Urothelium cell line (cell line): ENCODE measurements at places on chromosomes 3 and 15.

- DNase-seq = no peak
These were observed 10.1 kb downstream of the USP3 start for GRCh38 chr15:63514531-63514943.

DNA sequence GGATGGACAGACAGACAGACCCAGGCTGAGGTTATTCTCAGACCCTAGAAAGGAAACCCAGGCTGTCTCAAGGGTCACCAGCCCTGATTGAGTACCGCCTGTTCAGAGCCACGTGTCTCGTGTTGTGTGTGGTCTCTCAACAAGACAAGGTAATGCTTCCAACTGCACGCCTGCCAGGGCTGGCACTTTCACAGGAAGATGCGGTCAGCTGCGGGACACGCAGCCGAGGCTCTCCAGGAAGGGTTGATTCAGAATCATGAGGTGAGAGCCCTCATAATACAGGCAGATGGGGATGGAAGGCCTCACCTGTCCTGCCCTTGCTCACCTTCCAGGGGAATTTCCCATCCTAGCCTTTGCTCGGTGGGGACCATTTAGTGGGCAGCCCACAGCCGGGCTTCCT lies 81.4 kb downstream of the TOP2B start:
- DNase-seq = no peak

- peak; percentile 57 for DNase-seq
These were observed 61.3 kb downstream of the BDH1 start for GRCh38 chr3:197494366-197495058.

- DNase-seq = no peak
These were observed 40.3 kb downstream of the CHL1 start for GRCh38 chr3:236881-237280.

- no peak for DNase-seq
These were observed 133.3 kb downstream of the MDFIC2 start for GRCh38 chr3:70179111-70179510.
